Activated gamma-delta T cell treated with anti-CD3 and anti-CD28 coated beads, Interleukin-2, amount 50 U/mL, for 16 hours (primary cell): ENCODE measurements at places on chromosomes 1 and 21.

GRCh38 chr1:10793129-10793651 is 3.3 kb downstream of the CASZ1 start:
- no peak for DNase-seq

DNA sequence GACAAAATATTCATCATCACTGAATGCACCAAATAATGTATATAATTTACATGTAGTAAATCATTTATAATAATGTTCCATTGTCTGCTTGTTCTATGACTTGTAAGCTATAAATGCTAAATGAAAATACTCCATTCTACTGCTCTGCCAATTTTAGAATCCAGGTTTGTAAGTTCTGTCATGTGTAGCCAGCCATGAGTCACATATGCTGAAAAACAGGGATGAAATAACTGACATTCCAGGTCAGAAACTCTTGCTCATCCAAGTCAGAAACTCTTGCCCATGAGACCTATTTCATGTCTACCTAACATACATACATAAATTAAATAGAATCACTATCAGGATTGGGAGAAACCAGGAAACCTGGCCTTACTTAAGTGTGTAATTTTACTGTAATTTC is 95.6 kb downstream of the ASH1L start:
- no peak for DNase-seq

GRCh38 chr1:67307251-67308060 is at the start of gene IL12RB2:
TSS of gene IL12RB2 (plus strand) at chr1:67307873. CDS start at chr1:67320369, 12,496 bp downstream.
- DNase-seq = peak; percentile 60

DNA sequence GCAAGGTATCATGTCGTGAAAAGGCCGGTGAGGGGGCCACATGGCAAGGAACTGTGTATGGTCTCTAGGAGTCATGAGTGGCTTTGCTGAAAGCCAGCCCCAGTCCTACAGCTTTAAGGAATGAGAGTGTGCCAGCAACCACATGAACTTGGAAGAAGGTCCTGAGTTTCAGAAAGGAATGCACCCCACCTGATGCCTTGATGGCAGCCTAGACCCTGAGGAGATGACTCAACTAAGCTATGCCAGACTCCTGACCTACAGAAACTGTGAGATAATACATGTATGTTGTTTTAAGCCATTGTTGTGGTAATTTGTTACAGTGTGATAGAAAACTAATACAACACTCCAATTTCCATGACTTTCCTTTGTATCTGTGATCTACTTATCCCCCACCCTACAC is 33.5 kb upstream of the AKT3 start:
- no peak for DNase-seq

DNA sequence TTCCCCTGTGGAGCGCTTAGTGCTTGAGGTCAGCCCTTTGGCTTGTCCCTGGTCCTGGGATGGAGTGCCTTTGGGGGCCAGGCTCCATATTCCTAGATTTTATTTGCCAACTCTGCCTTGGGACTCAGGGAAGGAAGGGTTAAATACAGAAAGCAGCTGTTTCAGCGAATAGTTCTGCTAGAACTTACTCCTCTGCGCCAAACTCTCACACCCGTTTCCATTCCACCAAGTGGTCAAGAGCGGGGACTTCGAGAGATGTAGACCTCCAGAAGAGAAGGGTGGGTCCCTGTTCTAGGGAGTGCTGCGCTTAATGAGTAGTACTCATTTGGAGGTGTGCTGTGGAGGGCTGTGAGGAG is 704 bp upstream of the TOMM40L start:
- DNase-seq = no peak

DNA sequence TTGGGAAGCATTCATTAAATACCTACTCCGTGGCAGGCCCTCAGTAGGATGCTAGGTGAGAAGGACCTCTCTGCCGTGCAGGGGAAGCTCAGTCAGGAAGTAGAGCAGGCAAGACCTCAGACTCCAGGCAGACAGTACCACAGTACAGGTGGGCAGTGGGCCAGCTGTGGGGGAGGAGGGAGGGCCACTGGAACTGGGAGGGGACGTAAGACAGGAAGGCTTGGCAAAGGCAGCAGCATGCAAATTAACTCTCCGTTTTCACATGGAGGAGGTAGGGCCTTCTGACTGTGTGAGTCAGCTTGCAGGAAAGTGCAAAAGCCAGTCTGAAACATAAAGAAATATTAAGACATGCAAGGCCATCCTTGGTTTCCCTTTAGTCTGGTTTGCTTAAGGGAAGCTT is 157.7 kb downstream of the TRIM33 start:
- no peak for DNase-seq
